ENCODE measurements at places on chromosomes 11 and 22. TPM values are rescaled to one million over a fixed set of nuclear protein-coding genes. Genes with fewer than 3 reads are reported as not detected.

Gene OR52I2
- total RNA-seq = not detected

Gene SCT
- total RNA-seq = not detected

Gene VWA5A
- 21.8 TPM for total RNA-seq

Gene ASCL2
- total RNA-seq = not detected

Gene ENTHD1
- total RNA-seq = not detected

Gene MYO18B
- 4.1 TPM for total RNA-seq

Gene GRAP2
- not detected for total RNA-seq

Gene PLA2G6
- 19.7 TPM for total RNA-seq

Gene MRGPRX1
- not detected for total RNA-seq

Gene IL17RA
- total RNA-seq = 8.0 TPM

Gene NRXN2
- total RNA-seq = 8.0 TPM

Gene CRYAB
- 34.2 TPM for total RNA-seq

Gene ACAT1
- total RNA-seq = 58.3 TPM
